Posterior cingulate gyrus (tissue), 11 donors: ENCODE measurements at places on chromosomes 5 and 9.

DNA sequence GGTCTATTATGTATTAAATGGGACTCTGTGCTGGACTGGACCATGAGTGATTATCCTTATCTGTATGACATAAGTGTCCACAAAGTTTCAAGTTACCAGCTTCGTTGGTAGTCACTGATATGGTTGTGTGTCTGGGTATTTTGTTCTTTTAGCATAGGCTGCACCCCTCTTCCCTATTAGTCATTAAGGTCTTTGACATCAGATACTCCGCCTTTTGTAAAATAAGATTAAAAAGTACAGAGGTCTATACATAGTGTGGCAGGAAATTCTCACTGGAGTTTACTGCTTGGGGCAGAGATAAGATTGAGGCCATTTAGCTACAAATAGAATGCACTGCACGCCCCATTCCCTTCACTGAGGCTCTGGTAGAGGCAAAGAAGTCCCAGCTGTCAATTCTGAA is 99.4 kb downstream of the TMEM215 start:
- DNase-seq, result no peak

- DNase-seq, result no peak
These were observed 28.8 kb downstream of the AK8 start for GRCh38 chr9:132849185-132849706.

DNA sequence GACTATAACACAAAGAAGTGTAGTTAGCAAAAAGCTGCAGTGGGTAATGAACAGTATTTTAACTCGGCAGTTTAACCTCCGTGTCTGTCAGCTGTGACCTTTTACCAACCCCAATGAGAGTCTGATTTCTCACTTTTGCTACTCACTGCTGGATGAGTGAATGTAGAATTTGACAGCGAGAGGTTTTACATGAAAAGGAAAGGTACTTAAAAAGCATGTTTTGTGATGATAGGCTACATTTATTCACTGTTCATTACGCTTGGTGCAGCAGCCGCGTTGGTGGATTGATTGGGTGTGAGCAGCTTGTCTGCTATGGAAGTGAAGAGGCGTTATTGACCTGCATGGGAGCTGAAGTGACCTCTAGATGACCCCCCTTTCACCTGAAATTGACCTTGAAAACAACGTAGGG is 867.7 kb downstream of the NR2F1-AS1 start:
- no peak for DNase-seq

DNA sequence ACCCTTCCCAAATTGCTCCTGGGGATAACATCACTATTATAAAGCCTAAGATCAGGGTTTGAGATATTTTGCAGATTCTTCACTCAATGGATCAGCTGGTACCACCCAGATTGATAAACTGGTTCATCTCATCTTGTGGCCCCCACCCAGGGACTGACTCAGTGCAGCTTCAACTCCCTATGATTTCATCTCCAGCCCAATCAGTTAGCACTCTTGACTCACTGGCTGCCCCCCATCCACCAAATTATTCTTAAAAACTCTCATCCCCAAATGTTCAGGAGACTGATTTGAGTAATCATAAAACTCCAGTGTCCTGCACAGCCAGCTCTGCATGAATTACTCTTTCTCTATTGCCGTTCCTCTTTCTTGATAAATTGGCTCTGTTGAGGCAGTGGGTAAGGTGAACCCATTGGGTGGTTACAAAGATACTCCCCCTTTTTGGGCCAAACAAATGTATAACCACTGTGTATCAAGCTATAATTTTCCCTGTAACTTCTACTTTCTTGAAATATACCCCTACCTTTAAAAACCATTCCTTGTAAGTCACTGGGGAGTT is 263.3 kb upstream of the IL12B start:
- DNase-seq, result no peak

DNA sequence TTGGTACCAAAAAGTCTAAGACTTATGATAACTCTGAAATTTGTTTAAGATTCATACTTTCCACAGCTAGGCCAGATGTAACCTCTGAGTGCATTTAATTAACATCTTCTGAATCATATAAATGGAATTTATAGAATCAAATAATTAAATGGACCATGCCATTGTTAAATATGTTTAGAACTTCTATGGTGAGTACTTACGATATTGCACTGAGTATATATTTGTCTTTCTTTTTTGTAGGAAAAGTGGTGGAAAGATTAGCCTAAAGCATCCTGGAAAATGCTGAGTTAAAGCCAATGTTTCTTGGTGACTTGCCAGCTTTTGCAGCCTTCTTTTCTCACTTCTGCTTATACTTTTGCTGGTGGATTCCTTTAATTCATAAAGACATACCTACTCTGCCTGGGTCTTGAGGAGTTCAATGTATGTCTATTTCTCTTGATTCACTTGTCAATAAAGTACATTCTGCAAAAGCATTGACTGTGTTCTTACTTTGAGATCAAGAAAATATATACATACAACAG is 11.9 kb downstream of the SPINK6 start:
- no peak for DNase-seq

DNA sequence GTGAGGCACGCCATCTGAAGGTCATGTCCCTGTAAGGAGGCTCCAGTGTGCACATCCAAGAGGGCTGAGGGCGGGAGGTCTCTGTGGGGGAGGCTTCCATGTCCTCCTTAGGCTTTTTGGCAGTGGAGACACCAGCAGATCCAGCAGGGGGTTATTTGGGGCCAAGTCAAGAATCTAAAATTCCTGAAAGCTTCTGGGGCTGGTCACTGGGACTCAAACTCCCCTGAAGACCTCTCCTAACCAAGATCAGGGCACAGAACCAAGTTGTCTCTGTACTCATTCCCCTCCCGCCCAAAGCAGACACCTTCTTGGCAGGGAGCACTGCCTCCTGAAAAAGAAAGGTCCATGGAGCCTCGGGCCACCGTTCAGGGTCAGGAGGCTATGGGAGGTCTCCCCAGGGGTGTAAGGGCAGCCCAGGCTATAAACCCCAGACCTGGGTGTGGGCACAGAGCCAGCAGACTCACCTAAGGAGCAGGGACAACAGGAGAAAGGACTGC is 127.4 kb upstream of the ADRA1B start:
- no peak for DNase-seq

GRCh38 chr9:115235221-115235620 is 117.3 kb upstream of the TNC start:
- no peak for DNase-seq

DNA sequence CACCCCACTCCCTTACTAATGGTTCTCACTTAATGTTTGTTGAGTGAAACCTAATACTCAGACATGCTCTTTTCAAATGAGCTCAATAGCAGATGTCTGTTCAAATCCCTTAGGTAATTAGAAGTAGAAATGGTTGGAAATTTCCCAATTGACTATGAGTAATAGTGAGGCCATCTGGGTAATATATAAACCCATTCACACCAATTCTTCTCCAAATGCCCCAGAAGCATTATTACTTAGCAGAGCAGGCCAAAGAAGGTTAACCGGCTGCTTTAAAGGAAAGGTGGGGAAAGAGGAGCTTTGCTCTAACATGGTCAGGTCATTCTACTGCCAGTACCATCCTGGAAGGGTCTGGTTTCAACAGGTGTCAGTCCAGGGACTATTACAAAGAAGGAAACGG is 119.5 kb upstream of the MTAP start:
- no peak for DNase-seq

DNA sequence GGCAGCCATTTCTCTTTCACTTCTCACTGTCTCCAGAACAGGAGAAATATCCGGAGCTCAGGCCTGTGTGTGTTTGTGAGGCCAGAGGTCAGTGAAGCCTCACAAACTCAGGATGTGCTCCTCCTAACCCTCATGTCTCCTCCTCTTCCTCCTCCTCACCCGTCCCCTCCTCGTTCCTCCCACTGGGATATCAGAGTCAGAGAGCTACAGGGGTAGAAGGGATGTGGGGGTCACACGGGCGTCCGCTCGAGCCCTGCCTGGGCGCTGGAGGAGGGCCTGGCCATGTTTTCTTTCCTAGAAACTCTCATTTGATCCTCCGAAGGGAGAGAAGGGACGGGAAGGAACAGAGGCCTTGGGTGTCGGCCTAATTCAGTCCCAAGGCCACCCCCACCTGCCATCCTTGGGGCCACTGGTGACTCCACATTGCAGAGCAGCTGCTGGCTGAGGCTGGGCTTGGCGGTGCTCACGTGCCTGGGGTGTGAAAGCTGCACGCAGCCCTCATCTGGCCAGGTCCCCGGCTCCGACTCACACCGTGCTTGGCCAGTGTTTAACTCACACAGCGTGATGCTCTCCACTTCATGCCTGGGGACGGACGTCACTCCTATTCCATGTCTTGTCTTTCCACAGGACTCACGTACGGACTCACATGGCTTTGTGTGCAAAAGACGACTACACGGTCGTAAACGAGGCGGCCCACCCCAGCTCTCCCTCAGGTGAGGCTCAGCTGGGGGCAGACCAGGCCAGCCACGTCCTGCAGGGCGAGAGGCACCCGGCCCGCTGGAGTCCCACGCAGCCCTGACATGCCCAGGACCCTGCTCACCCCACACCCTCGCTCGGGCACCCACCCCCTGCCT is 22.6 kb upstream of the SLC6A19 start:
- no peak for DNase-seq

DNA sequence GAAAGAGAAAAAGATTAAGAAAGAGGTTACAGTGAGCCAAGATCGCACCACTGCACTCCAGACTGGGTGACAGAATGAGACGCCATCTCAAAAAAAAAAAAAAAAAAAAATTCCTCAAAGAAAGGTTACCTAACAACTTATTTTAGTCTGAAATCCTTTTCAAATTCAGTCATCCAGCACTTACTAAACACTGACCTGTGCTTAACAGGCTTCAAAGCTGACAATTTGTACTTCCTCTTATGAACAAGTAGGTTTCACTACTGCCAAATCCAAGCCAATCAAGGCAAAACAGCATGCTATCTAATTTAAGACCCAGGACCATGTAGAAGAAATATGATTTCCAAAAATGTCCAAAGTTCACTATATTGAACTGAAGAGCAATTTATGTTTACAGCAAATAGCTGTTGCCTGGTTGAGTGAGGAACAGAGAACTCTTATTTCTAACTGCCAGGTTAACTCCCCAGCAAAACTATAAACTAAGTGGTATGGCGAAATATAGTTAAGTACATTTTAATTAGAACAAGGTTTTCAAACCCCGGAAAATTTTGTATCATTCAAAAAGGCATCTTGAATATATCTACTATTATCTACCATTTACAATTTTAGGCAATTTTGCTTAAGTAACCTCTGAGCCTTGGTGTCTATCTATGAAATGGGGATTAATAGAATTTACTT is 13.4 kb downstream of the PWWP2A start:
- DNase-seq, result no peak

DNA sequence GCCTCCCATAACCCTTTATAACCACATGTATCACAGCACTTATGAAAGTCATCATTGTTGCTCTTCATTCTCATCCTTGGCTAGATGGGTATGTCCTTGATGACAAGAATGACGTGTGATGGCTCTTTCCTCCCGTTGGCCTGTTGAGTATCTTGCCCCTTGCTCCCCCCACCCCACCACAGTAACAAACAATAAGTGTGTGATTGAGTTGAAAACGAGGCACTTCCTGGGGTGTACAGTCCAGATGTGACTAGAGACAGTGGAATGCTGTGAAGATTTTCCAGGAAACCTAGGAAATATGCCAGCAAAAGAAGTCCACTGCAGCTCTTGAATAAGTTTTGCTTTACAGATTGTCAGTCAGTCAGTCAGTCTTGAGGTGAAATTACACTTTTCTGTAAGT is 262.5 kb downstream of the ELAVL2 start:
- no peak for DNase-seq

GRCh38 chr9:99107421-99107820 is 2.5 kb downstream of the TGFBR1 start:
- no peak for DNase-seq

- no peak for DNase-seq
These were observed 36.1 kb downstream of the FGF18 start for GRCh38 chr5:171455522-171455921.

- DNase-seq, result no peak
These were observed 178.3 kb downstream of the DEPDC1B start for GRCh38 chr5:60521376-60522291.

- no peak for DNase-seq
These were observed 1.2 kb downstream of the PDLIM7 start for GRCh38 chr5:177496070-177496726.

DNA sequence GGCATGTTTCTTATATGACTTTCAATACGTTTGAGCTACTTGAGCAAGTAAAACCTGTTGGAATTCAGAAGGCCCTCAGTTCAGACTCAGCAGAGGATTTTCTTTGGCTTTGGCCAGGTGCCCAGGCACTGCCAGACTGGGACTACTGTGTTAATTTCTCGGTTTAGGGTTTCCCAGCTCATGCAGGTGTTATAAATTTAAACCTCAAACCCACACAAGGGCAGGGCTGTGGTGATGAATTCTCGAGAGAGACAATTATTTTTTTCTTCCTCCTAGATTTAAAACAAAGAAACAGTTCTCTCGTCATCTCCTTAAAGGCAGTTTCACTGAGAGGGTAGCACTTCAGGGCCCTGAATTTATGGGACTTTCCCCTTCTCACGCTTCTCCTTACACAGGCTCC is 406.0 kb upstream of the PIK3R1 start:
- DNase-seq, result no peak

DNA sequence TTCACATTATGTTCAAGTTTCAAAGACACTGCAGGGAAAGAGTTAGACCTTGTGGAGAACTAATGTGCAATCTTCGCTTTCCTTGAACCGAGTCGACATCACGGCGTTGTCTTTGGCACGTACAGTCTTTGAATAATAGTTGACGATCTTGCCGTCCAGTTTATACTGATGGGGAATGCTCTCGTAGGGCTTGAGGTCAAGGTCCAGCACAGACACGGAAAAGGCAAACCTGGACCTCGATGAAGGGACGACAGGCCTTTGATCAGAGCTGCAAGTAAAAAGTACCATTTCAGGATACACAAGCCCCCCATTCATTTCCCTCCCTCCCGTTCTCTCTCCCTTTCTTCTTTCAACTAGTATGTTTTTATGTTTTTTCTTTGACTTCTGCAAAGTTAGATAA is 54.1 kb downstream of the IPPK start:
- no peak for DNase-seq

GRCh38 chr5:171506951-171507350 is 87.5 kb downstream of the FGF18 start:
- DNase-seq, result no peak
